ENCODE measurements at places on chromosomes 1 and 21.
A peak's percentile ranks its signal among the peaks of the same experiment; 100 is the strongest.

DNA sequence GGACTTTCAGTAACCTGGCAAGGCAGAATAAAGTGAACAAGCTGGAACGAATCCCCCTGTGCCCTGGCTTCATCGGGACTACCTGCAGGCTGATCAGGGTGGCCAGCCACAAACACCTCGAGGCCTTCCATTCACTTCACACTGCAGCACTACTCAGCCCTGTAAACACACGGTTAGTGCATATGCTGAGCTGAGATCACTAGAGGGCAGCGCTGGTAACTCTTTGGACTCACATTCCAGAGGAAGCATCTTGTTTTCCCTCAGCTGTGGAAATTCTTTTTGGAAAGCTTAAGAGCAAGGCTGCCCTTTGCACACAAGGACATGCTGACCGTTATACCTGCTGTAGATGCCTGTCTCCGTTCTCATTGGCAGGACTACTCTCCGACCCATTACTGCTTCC, 32.1 kb downstream of the PCSK9 start:
- DNase-seq = no peak

DNA sequence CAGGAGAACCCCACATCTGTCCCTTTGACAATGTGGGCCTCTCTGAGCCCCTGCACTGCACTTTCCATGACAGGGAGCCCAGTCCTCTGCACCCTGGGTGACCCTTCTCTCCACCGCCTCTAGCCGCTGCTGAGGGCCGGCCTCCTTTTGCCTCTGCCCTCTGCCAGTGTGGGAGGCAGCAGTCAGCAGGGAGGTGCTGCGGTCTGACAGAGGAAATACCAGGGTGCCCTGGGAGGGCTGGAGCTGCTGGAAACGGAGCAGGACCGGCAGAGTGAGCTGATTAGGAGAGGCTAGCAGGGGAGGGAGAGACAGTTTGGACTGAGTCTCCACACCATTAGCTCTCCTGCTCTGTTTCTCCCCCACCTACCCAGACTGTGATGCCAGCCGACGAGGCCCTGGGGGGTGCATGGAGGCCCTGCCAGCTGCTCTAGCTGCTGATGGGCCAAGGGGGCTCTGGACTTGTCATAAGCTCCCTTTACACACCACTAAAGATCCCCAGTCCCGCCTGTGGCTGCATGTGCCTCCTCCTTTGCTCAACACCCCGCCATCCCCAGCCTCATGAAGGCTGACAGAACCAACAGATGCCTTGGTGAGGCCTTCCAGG, 171.1 kb upstream of the KLHDC7A start:
- DNase-seq = no peak

GRCh38 chr1:236204656-236205055, 62.3 kb downstream of the GPR137B start:
- no peak for DNase-seq

GRCh38 chr1:225996946-225997545, 2.1 kb downstream of the SDE2 start:
- no peak for DNase-seq

GRCh38 chr1:92752719-92753118, 32.2 kb downstream of the EVI5 start:
- no peak for DNase-seq

DNA sequence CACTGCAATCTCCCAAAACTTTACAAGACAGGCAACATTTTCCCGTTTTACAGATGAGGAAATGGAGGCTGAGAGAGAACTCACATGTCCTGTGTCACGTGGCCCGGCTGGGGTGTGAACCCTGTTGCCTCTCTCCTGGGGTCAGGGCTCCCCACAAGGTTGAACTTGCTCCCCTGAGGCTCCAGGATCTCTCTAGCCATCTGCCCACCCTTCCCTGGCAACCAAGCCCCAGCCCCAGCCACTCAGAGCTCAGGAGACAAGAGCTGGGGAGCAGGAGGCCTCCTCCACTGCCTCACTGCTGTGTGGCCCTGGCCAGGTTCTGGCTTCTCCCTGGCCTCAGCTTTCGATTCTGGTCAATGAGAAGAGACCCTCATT, 11.8 kb downstream of the LAPTM5 start:
- DNase-seq = peak; percentile 55

DNA sequence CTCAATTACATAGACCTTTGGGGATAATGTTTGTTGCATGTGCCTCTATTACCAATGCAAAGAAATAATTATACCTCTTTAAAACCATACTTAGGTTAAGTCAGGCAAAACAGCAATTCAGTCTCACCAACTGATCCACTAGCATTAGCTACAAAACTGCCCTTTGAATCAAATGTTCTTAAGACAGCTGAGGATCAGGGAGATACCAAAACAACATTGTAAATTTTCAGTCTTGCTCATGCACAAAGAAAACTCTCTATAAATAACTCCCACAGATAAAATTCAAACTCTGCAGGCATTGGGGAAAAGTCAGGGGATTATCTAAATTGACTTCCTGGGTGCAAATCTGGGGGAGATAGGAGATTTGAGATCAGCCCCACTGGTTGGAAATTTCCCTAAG, 100.9 kb upstream of the DPT start:
- DNase-seq = no peak

DNA sequence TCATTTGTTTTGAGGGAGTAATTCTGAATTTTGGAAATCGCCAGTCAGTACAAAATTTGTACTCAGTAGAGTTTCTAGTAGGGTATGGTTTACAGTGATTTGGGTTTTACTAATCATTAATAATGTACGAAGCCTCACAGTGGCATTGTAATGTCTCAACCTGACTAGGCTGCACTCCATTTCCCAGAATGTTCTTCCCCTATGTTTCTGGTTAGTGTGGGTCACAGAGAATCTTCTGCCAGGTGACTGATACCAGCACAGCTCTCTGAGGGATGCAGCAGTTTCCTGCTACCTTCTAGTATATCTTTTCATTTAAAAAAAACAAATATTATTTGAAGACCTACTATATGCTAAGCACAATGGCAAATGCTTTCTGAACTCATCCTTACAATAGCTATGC, 112.9 kb downstream of the PTPN14 start:
- DNase-seq = no peak

- no peak for DNase-seq
Measured at GRCh38 chr1:100506217-100506616, 31.7 kb upstream of the GPR88 start.

DNA sequence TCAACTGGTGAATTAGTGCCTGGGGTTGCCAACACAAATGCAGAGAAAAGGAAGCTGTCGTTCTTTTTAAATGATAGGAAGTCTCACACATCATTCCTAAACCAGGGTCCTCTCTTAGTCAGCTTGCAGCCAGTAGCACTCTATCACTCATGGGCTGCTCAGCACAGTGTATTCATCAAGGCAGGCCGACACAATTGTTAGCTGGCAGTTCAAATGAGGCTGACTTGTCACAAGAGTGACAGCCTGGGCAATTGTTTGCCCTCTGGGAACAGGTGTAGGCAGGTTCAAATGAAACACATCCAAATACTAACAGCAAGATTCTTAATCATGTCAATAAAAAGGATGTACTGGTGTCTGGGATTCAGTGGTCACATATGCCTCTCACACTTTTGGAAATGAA, 76.9 kb downstream of the ERICH3 start:
- DNase-seq = no peak

DNA sequence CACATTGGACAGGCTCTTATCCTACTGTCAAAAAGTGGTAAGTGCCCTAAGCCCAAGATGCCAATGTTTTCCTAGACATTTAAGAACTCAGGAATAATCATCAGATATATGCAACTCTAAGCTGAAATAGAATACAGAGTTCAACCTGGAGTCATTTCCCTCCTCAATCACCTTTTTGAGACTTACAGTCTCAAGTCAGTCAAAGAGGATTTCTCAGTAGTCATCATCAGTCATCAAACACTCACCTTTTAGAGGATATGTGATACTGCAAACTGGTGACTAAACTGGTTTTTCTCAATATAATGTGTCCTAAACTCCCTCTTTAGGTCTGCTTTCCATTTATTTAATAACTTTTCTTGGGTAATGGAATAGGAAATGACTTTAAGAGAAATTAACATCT, 145.3 kb upstream of the ADAMTS5 start:
- no peak for DNase-seq

GRCh38 chr1:43878440-43878839, 55.2 kb upstream of the ARTN start:
- DNase-seq = no peak

DNA sequence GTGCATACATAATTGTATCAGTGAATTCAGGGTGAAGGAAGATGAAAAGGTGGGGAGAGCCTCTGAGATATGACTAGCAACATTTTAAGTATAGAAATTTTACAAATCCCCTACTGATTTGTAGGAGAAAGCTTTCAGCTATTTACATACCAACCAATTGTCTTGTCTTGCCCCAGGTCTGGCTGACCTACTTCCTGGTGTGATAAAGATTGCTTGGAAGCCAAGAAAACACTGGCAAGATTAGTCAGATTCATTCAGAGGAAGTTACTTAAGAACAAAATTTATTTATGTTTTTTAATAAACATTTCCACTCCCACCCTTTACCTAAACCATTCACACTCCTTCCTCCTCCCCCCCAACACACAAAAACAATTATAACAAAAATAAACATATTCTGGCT, 17.5 kb downstream of the PTGS2 start:
- no peak for DNase-seq

GRCh38 chr21:31449921-31450535, 106.0 kb upstream of the TIAM1 start:
- no peak for DNase-seq

- DNase-seq = no peak
Measured at GRCh38 chr1:46300673-46301405, 2.6 kb downstream of the LRRC41 start.

DNA sequence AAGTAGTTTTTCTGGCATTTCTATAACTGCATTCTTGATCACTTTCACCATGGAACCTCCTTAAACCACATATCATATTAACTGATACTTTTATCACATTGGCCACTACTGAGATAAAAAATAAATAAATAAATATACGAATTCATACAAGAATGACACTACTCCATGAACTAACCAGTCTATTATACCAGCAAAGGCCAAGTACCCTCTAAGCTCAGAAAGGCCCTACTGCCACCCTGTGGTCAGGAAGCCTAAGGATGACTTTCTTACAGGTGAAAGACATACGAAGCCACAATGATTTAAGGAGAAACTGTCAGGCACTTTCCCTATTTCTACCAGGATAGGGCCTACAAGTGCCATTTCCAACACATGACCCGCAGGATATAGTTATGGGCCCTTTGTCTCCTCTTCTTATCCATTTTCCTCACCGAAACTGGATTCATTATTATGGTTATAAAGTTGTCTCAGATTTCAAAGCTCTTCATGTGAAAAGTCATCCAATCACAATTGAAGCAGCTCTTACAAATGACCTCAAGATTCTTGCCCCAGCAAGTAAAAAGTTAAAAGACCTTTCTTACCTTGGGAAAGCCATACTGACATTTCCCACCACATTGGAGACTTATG, 23.9 kb downstream of the DNAJC8 start:
- DNase-seq = peak; percentile 60

GRCh38 chr1:86965012-86965826, 50.8 kb downstream of the HS2ST1 start:
- no peak for DNase-seq

DNA sequence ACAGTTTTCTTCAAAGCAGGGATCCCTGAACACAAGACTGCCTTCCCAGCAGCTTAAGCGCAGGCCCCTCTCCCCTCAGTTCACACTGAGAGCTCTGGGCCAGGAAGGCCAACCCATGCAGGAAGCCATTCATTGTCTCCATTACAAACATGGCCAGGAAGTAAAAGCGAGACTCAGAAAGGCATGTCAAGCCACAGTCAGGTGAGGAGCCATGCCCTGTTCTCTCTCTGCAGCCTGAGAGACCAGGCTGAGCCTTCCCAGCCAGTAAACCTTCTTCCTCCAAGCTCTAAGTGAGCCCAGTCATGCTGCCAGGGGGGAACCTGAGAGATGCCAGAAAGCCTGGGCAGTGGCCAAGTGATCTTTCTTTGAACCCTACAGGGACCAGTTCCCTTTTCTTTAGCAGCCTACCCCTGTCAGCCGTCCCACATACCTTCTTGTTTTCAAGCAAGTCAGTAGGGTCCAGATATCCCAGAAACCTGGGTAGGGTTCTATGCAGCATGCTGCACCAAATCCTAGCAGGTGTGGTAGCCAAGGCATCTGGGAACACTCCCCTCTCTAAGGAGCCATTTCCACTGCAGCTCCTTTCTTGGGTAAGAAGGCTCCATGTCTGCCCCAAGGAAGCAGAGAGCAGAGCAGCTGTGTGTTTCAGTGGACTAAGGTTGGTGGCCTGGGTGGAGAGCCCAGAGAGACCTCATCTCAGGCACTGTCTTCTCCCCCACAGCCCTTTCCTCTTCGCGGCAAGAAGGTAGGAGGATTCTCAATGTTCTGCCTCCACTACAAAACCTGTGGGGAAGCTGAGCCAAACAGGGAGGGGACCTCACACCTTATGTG, 977 bp downstream of the TRAF3IP3 start:
- peak; percentile 58 for DNase-seq

DNA sequence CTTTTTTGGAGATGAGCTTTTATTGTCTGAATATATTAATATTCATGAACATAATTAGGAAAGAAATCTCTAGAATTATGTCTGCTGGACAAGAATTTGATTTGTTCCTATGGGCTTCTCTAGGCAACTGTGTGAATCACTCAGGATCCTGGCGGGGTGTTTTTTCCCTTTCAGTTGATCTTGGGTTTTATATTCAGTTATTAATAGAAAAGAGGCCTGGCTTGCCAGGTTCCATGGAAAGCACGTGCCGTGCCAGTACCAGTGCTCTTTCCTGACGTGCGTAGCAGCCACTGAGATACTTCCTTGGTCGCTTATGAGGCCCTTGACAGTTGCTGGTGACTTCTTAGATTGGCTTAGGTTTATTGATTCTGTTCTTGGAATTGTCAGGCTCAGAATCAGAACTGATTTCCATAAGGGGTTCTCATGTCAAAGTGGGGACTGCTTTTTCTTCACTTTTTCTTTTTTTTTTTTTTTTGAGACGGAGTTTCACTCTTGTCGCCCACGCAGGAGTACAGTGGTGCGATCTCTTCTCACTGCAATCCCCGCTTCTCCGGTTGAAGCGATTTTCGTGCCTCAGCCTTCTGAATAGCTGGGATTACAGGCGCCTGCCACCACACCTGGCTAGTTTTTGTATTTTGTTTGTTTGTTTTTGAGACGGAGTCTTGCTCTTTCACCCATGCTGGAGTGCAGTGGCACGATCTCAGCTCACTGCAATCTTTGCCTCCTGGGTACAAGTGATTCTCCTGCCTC, 48.7 kb upstream of the KIF1B start:
- no peak for DNase-seq

DNA sequence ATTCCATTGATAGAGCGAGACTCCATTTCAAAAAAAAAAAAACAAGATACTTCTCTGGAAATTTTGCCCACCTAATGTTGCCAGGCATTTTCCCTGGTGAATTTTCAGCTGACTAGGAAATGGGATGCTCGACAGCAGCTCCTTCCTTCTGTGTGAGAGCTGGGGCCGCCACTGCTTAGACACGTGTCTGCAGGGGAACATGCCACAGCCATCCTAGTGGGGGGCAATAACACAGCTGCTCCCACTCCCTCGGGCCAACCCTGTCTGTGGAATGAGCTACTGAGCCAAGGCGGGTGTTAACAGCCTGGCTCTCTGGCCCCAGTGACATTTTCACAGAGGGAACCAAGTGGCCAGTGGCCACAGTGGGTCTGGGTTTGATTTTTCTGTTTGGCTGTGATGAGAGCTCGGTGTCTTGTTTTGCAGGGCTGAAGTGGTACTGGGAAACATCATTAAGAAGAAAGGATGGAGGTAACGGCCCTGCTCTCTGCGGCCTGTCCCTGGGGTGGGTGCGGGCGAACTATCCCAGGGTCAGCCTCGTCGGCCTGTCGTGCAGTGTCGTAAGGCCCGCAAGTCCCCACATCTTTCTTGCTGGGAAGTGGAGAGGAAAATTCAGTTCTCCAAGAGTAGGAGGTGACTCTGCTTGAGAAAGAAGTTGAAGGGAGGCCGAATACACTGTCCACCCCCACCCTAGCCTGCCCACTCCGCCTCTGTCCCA, 39.2 kb downstream of the KCNAB2 start:
- DNase-seq = no peak

GRCh38 chr1:234781241-234782065, 171.5 kb upstream of the IRF2BP2 start:
- peak; percentile 71 for DNase-seq

Measured in stimulated activated CD8-positive, alpha-beta memory T cell treated with anti-CD3 and anti-CD28 coated beads, Interleukin-4, amount 100 ng/mL, for 48 hours (primary cell).